Stimulated activated CD4-positive, alpha-beta T cell treated with anti-CD3 and anti-CD28 coated beads, Interleukin-15, amount 100 ng/mL, for 24 hours (primary cell): ENCODE measurements at places on chromosomes 12 and 14.

DNA sequence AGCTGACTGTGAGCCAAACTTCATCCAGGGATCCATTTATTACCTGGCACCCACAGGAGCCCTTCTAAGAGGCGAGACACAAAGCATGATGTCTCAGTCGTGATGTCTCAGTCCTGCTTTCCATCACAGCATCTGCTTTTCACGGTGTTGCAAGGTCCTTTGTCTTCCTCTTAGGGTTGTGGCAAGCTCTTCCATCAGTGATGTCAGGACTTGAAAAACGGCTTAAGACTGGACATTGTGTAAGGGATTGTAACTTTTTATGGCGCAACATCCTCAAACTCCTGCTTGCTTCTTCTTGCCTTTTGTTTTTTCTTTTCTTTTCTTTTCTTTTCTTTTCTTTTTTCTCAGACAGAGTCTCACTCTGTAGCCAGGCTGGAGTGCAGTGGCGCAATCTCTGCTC is 586.5 kb upstream of the TMEM132C start:
- no peak for DNase-seq

GRCh38 chr12:112796067-112796466 is 4.5 kb downstream of the RPH3A start:
- DNase-seq, result no peak

DNA sequence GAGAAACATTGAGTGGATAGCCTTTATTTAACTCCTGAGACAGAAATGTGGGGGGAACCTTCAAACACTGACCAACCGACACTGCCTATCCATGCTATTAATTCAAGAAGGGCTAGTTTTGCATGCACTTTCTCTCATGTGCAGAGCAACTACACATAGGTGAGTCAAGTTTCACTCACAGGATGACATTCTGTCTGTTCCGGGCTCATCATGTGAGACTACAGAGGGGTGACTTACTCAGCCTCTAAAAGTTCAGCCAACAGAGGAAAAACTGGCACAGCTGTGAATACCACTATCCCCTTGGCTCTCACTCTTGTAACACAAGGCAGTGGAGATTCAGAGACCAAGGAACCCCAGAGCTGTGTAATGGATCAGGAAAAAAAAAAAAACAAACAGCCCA is 13.3 kb downstream of the BEST3 start:
- DNase-seq, result no peak

DNA sequence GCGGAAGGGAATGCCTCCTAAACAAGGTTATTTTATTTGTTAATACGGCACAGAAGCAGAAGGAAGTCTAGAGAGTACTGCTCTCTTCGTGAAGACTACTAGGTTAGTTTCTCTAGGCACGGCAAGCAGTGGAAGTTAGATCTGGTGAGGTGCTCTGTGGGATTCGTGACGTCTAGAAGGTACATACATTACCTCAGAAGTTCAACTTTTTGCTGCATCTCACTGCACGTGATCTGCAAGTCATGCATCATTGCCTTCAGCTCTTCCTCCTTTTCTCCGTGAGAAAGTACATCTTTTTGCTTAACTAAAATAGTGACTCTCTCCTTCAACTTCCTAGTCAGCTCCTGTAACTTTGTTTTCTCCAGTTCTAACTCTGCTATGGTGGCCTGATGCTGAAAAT is 74.7 kb downstream of the NIN start:
- no peak for DNase-seq

DNA sequence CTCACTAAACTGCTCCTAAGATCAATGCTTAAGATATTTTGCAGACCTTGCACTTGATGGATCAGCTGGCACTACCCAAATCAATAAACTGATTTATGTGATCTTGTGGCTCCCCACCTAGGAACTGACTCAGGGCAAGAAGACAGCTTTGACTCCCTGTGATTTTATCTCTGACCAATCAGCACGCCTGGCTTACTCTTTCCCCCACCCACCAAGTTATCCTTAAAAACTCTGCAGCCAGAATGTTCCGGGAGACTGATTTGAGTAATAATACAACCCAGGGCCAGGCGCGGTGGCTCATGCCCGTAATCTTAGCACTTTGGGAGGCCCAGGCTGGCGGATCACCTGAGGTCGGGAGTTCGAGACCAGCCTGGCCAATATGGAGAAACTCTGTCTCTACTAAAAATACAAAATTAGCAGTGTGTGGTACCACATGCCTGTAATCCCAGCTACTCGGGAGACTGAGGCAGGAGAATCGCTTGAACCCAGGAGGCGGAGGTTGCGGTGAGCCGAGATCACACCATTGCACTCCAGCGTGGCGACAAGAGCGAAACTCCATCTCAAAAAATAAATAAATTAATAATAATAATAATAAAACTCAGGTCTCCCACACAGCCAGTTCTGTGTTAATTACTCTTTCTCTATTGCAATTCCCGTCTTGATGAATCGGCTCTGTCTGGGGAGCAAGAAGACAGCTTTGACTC is 12.0 kb downstream of the MORN3 start:
- DNase-seq, result peak; percentile 39

GRCh38 chr14:56659378-56659777 is 79.8 kb downstream of the TMEM260 start:
- no peak for DNase-seq
